H7 (cell line): ENCODE measurements at places on chromosomes 12 and 14. TPM values are rescaled to one million over a fixed set of nuclear protein-coding genes. Genes with fewer than 3 reads are reported as not detected.
A peak's percentile ranks its signal among the peaks of the same experiment; 100 is the strongest.

The RPGRIP1 gene
- 0.11 and 0.14 TPM in 2 replicates for total RNA-seq

- DNase-seq: no peak
These were observed 262.3 kb upstream of the CRY1 start for GRCh38 chr12:107355612-107356011.

The GPR162 gene
- 5.4 and 7.0 TPM in 2 replicates for total RNA-seq

- peak; percentile 57 for DNase-seq
These were observed 26.2 kb downstream of the RTRAF start for GRCh38 chr14:52015411-52016030.

The REC8 gene
- total RNA-seq: 5.6 and 5.9 TPM in 2 replicates

The RPS6KA5 gene
- total RNA-seq: 1.1 and 1.9 TPM in 2 replicates

DNA sequence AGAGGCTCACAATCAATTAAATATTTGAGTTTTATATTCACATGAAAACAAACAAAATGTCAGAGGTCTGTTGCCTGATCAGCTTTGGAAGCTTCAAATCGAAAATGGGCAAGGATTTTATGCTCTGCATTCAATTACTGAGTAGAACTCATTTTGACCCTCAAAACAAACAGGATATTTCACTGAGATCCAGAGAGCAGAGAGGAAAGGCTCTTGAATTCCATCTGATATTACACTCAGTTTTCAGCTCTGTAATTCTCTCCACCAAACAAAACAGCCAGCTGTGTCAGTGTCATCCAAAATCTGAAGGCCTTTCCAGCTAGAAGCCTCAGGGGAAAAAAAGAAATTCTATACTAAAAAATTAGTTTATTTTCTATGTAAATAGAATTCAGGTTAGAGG is 128.6 kb upstream of the FLRT2 start:
- DNase-seq: no peak

GRCh38 chr14:36315159-36315853 is 5.1 kb downstream of the MBIP start:
- no peak for DNase-seq

The OASL gene
- total RNA-seq: not detected in 2 replicates

- DNase-seq: no peak
These were observed 193.0 kb upstream of the PWP1 start for GRCh38 chr12:107492393-107493134.

The OR11H6 gene
- total RNA-seq: not detected in 2 replicates

The OTX2 gene
- total RNA-seq: 85.8 and 148 TPM in 2 replicates

DNA sequence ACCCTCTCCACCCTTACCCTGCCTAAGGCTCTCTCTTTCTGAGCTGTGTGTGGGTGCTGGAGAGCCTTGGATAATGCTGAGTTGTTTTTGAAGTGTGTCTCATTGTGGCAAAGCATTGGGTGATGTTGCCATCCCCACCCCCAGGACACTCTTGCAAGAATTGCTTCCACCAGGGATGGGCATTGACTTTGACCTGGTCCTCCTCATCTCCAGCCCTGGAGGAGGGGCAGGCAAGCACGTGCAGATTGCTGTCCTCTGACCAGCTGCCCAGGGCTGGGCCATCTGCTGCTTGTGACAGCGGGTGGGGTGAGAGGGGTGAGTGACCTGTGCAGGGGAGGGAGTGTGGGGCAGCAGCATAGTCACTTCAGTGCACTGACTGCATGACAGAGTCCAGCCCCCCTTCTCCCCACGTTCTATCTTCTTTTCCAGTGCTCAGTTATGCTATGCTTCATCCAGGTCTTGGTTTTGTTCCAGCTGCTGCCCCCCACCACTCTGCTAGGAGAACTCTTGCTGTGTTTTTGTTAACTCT is 26.2 kb downstream of the SUSD6 start:
- peak; percentile 51 for DNase-seq

The CLEC4A gene
- 0.74 TPM in 1 of 2 replicates, not detected in the other for total RNA-seq

The RNU4-1 gene
- under 0.01 TPM in 2 replicates for total RNA-seq

DNA sequence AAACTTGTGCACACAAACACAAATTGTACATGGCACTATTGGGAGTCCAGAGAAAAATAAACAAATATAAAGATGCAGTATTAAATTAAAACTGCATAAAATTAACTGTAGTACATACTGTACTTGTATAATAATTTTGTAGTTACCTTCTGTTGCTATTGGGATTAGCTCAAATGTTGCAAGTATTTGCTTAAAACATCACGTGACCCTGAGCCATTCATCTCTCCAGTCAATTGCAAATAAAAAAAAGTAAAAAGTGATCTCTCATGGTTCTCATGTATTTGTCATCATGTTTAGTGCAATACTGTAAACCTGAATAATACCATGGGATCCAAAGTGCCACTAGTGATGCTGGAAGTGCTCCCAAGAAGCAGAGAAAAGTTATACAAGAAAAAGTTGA is 88.1 kb upstream of the NAV3 start:
- DNase-seq: no peak

The CLEC14A gene
- total RNA-seq: 0.21 and 0.30 TPM in 2 replicates

The TTLL5 gene
- total RNA-seq: 19.3 and 26.6 TPM in 2 replicates

DNA sequence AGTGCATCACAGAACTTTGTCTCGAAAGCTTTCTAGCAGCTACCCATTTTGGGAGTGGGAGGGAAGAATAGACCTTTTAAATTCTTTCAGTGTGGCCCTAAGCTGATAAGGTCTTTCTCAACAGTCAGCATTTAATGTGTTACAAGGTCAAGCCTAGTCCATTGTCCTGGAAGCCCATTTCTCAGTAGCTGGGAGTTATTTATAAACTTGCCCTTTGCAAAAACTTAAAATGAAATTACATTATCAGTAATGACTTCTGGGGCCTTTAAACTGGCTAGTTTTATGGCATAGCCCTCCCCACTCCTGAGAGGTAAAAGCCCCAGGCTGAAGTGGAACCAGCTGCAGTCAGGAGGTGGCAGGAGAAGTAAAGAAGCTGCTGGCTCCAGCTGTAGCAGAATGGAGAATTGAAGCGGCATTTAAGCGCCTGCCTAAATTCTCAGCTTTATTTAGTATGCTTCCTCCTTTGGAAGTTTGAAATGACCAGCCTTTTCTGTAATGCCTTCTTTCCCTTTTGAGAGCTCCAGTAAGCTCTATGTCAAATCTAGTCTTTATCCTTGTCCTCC is 12.4 kb downstream of the COPZ1 start:
- no peak for DNase-seq

The PARP2 gene
- 26.5 and 31.6 TPM in 2 replicates for total RNA-seq

GRCh38 chr14:25136811-25137210 is 86.9 kb upstream of the STXBP6 start:
- no peak for DNase-seq

- DNase-seq: no peak
These were observed 69.3 kb upstream of the VSX2 start for GRCh38 chr14:74169906-74170305.

The IL31 gene
- total RNA-seq: not detected in 2 replicates

GRCh38 chr14:79571366-79571765 is 639.9 kb downstream of the DIO2 start:
- no peak for DNase-seq

The MYF6 gene
- 0.11 TPM in 1 of 2 replicates, not detected in the other for total RNA-seq

The MIP gene
- total RNA-seq: not detected in 2 replicates

The PPP2R3C gene
- 28.8 and 32.3 TPM in 2 replicates for total RNA-seq

GRCh38 chr12:21456291-21456780 is 18.9 kb downstream of the PYROXD1 start:
- no peak for DNase-seq

The INHBE gene
- 9.6 and 10.4 TPM in 2 replicates for total RNA-seq

- no peak for DNase-seq
These were observed 221.2 kb downstream of the TRHDE start for GRCh38 chr12:72493407-72493806.

GRCh38 chr14:74965486-74966153 is 10.2 kb upstream of the PGF start:
- no peak for DNase-seq

- DNase-seq: no peak
These were observed 90.2 kb downstream of the ACTN1 start for GRCh38 chr14:68888883-68889282.

DNA sequence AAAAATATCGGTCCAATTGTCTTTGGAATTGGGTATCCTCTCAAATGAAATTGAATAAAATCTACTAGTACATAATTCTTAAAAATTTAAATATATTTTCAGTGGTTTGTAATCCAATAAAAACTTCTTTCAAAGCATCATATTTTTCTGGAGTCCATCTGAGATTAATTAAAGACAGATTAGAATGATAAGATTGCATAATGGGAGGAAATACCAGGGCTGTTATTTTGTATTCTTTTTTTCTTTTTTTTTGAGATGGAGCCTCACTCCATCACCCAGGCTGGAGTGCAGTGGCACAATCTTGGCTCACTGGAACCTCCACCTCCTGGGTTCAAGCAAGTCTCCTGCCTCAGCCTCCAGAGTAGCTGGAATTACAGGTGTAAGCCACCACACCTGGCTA is 103.8 kb downstream of the TMTC3 start:
- no peak for DNase-seq

- no peak for DNase-seq
These were observed 18.2 kb upstream of the SUSD6 start for GRCh38 chr14:69593018-69593677.

DNA sequence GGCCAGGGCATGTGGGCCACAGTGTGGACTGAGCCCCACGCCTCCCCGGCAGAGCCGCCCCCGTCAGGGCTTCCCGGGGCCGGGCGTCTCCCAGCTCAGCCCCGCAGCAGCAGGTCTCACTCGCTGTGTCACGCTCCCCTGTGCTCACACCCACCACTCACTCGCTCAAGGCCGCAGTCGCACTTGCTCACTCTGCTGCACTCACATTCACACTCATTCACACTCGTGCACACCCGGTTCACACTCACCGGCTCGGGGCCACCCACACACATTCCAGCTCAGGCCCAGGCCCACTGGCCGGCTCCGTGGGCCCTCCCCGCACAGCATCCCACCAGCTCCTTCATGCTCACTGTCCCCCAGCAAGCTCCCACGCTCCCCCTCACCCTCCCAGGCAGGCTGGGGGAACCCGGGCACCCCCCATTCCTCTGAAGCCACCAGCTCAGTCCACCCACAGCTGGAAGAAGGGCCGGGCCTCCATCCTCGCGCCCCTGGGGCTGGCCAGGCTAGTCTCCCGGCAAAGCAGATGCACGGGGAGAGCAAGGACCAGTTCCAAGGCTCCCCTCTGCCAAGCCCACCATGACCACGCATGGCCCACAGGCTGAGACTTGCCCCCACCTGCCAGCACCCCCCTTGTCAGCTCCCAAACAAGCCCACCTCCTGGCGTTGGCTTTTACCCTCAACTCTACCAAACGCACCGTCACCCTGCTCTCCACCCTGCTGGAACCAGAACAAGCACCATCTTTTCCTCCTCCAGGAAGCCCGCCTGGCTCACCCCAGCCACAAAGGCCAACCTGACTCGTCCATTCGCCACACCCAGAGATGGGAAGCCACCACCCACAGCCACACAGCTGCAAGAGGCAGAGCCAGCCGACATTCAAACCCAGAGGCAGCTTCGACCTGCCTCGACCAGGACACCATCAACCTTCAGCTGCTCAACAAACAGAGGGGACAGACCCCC is 28.0 kb downstream of the NCOR2 start:
- peak; percentile 74 for DNase-seq

DNA sequence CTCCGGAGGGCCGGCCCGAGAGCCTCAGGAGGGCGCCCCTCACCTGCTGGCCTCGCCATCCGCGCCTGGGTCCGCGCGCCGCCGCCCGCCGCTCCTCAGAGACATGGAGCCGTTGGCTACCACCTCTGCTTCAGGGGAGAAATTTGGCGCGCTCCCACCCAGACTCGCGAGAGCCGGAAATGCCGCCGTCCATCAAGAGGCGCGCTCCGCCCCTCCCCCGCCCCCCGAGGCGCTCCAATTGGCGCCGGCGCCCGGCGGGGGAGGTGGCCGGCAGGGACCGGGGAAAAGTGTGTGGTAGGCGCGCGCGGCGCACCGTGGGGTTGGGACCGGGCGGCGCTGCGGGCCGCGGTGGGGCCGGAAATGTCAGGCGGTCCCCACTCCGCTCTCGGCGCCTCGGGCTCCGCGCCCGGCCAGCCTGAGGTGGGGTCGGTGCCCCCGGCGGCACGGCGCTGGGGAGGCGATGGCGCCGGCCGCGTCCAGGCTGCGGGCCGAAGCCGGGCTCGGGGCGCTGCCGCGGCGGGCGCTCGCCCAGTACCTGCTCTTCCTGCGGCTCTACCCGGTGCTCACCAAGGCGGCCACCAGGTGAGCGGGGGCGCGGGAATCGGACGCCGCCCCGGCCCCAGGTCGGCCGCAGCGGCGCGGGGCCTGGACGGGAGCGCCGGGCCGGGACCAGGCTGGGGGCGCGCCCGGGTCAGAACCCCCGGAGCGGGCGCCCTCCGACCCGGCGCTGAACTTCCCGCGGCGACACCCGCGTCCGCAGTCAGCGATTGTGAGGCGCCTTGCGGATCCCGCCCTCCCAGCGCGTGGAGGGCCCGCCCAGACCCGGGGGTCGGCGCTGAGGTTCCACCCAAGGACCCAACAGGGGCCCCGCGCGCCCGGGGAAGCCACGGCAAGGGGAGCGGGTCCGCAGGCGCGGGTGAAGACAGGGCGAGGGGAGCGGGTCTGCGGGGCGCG is at the start of the genes POLE and PXMP2:
POLE (minus strand) TSS at position 132 of the 954 bp plus-strand sequence; CDS start at position 105, 27 bp downstream.
PXMP2 (plus strand) TSS at position 377 of the 954 bp plus-strand sequence; CDS start at position 461, 84 bp downstream.
- peak; percentile 100 for DNase-seq

DNA sequence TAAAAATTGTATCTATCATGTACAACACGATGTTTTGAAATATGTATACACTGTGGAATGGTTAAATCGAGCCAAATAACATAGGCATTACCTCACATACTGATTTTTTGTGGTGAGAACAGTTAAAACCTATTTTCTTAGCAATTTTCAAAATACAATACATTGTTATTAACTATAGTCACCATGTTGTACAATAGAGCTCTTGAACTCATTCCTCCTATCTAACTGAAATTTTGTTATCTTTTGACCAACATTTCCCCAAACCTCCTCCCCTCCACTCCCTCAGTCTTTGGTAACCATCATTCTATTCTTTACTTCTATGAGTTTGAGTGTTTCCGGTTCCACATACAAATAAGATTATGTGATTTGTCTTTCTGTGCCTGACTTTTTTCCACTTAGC is 6.8 kb upstream of the SLC38A2 start:
- DNase-seq: no peak

The PMCH gene
- not detected in 2 replicates for total RNA-seq
